ENCODE measurements at places on chromosomes 1 and 21. TPM values are rescaled to one million over a fixed set of nuclear protein-coding genes. Genes with fewer than 3 reads are reported as not detected.

Gene SPRR2F
- total RNA-seq: not detected

Gene SV2A
- total RNA-seq: 1.4 TPM

Gene VANGL2
- total RNA-seq: 5.8 TPM

Gene GALE
- total RNA-seq: 129 TPM

Gene PTPN7
- 4.7 TPM for total RNA-seq

Gene COL6A1
- 111 TPM for total RNA-seq

Gene SGIP1
- total RNA-seq: 1.0 TPM

Gene FMO1
- total RNA-seq: not detected

Gene NSL1
- 21.9 TPM for total RNA-seq

Gene MEGF6
- 8.2 TPM for total RNA-seq

Gene ITGB2
- total RNA-seq: 6.8 TPM

Gene CATSPERE
- total RNA-seq: 0.50 TPM

Gene SPRR1B
- not detected for total RNA-seq

Gene CTSS
- 576 TPM for total RNA-seq

Gene IGSF8
- total RNA-seq: 57.6 TPM

Gene IFNAR1
- 50.1 TPM for total RNA-seq

Gene LAMC2
- 55.0 TPM for total RNA-seq

DNA sequence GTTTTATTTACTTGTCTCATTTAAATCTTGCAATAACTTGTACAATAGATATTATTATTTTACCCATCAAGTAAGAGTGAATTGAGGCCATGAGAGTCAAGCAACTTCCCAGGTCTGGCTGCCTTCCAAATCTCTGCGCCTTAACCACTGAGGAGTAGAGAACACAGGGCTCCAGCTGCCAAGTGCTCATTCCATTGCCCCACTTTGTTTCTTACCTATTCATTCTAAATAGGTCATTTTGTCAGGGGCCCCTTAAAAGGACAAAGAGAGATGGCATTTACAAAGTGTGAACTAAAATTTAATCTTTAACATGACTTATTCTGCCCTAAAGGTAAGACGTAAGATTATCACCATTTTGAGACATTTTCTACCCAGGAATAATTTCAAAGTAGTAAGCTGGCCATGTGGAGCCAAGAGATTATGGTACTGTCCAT is 3.5 kb downstream of the PPP1R15B start:
- DNase-seq: peak; percentile 73

- no peak for DNase-seq
These were observed 185.0 kb downstream of the PCP4 start for GRCh38 chr21:40052276-40052675.

DNA sequence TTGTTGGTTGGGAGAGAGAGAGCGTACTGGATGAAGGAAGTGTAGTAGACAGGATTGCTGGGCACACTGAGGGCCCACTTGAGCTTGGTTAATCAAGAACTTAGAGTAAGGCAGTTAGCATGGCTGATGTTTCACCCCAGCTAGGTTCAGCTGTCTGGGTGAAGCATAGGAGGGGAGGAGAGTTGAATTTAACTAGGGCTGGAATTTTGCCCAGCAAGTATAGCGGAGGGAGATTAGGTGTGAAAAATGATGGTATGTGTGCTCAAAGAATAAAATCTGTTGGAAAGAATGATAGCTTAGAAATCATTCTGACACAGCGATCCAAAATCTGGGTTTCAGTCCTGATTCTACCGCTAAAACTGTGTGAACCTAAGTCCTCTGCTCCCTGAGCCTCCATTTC is 461.5 kb upstream of the PROX1 start:
- no peak for DNase-seq

- no peak for DNase-seq
These were observed 21.1 kb downstream of the PLA2G4A start for GRCh38 chr1:186849826-186850225.

GRCh38 chr1:5847013-5847659 is 145.1 kb downstream of the NPHP4 start:
- DNase-seq: no peak

DNA sequence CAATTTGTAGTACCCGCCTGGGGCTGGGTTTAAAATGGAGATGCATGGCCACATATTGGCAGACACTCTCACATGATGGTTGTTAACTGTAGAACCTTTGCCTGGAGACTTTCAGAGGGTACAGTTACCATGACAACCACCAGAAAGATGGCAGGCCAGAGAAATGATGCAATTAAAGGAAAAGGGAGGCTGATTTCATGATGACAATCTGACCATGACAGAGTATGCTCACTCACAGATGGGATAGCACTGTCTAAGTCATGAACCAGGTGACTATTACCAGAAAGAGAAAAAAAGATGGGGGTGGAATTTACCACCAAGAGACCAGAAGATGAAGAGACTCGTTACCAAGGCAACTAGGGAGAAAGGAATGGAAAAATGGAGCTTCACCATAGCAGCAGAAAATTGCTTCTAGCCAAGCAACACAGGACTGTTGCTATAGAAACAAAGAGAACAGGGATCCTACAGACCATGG is 3.5 kb upstream of the TRIT1 start:
- no peak for DNase-seq

DNA sequence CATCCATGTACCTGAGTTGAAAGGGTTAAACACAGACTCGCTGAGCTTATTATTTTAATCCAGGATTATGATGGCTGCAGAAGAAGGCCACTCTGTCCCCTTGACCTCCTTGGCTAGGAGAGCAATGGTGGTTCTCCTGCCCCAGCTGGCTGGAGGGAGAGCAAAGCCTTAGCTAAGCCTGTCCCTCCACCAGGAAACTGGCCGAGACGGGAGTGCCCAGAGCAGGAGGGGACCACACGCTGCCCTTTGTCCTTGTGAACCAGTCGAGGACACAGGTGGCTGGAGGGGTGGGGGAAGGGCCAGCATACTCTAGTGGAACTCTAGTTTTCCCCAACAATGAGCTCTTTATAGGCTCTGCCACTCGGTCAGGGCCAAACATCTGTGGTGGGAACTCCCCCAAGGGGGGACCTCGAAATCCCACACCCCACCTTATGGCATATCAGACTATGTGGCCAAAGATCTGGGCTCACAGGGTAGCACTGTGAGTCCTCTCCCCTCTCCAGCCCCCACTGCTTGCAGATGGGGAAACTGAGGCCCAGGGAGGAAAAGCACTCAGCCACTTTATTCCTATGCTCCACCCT is 12.9 kb downstream of the KIAA1614 start:
- DNase-seq: peak; percentile 27

GRCh38 chr1:56333461-56333860 is 245.9 kb downstream of the PLPP3 start:
- no peak for DNase-seq

- DNase-seq: no peak
These were observed 34.9 kb upstream of the TSNAX start for GRCh38 chr1:231493421-231494185.

DNA sequence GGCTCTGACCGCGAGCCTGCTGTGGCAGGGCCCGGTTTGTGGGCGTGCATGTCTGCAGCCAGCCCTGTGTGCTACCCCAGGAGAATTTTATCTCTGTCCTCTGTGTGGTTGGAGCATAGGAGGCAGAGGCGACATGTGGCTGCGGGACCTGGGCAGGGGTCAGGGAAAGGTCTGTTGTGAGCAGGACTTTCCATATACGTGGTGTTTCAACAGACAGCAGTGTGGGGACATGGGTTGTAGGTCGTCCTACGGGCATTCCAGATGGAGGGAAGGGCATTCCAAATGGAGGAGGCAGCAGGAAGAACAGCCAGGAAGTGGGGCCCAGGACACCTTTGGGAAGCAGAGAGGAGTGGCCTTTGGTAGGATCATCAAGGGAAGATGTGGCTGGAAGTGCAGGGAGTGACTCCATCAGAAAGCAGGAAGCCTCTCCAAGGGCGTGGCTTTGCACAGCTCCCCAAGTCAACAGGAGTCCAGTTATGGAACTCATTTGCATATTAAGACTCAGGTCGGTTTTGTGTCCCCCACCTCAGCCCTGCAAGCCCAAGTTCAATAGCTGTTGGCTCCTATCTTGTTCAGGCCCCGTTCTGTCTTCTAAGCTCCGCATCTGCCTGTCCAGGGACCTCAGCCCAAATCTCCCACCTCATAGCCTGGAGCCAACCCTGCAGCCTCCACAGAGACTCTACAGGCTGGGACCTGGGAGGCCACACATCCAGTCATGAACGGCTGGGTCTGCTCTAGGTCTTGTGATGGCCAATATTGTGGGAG is 309.1 kb downstream of the MATN1 start:
- DNase-seq: no peak

DNA sequence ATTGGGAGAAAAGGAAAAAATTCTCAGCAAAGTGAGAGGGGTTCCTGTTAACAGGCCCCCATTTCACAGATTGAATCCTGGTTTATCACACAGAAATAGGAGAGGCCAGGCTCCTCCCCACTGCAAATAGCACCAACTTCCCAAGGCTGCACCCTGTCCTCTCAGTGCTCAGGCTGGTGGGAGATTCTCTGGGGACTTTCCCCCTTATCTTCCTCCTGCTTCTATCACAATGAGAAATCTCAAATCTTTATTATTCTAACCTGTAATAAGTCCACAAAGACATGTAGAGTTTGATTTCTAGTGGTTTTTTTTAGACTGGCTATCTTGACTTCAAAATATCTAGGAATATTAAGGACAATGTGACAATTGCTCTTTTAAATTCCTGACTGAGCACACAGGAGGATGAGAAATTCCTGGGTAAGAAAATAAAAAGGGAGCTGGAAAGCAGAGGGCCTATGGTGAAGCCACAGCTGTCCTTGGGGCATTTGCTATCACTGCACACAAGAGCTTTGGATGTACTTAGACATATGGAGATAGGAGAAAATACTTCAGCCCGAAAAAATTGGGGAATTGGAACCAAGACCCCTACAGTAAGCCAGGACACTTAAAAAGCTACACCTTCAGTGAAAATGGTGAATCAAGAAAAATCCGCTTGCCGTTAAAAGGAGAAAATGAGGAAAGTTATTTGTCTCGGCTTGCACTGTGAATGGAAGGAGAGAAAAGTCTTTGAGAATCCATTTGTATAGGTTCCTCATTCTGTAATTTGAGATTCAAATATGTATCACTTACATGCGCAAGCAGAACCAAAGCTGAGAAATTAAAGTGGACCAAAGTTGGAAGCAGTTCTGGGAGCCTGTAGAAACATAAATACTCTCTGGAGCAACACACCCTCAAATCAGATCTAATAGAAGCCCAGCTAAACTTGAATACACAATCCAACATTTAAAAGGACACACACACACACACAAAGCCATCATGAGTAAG is 65.9 kb upstream of the C1orf105 start:
- DNase-seq: no peak

GRCh38 chr1:16122916-16123315 is 33.0 kb downstream of the EPHA2 start:
- DNase-seq: no peak

GRCh38 chr1:100506217-100506616 is 31.7 kb upstream of the GPR88 start:
- no peak for DNase-seq

DNA sequence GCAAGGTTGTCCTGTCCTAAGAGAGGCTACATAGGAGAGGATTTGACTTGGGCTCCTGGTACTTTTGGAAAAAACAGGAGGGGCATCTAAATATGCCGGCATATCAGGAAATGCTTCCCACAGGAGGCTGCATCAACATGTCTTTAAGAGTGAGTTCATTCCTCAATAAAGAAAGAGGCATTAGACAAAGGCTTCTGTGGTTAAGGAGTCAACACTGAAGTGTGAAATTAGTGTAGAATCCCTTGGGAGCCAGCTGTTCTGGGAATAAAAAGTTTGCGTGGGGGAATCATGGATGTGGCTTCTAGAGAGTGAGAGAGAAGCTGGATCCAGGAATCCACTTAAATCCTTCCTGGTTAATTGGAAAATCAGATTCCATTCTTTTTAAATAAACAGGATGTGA is 69.5 kb downstream of the DNM3 start:
- DNase-seq: no peak

GRCh38 chr1:216905781-216906180 is 182.6 kb upstream of the ESRRG start:
- no peak for DNase-seq

- DNase-seq: no peak
These were observed 76.2 kb downstream of the BRINP2 start for GRCh38 chr1:177246710-177247580.

- DNase-seq: no peak
These were observed 2.7 kb downstream of the PLXNA2 start for GRCh38 chr1:208241512-208241911.

GRCh38 chr1:204376465-204376864 is 16.7 kb upstream of the PLEKHA6 start:
- DNase-seq: no peak

DNA sequence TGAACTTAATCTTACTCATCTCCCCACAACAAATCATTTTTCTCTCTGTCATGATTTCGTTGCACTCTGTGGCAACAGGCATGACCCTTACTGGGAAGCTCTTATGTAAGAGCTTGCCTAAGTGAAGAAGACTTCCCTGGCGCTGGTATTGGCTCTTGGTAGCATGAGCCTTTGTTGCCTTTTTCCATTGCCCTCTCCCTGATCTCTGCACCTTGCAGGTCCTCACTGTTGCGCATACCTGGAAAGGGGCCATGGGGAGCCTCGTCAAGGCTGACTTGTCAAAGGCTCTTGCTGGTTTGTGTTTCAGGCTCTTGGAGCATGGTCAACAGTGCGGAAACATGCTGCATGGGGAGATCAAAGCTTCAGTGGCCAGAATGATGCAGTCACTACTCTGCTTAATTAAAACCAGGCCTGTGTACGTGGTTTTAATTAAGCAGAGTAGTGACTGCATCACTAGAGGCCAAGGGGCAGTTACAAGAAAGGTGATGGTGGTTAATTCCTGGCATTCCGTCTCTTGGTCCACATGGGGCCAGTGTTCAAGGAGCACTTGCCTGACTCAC is 141.3 kb downstream of the SPATA46 start:
- DNase-seq: no peak

GRCh38 chr1:2194319-2194897 is at the start of gene FAAP20:
FAAP20 (minus strand) TSS chr1:2194772; CDS start chr1:2194749, 23 bp downstream.
- DNase-seq: no peak

DNA sequence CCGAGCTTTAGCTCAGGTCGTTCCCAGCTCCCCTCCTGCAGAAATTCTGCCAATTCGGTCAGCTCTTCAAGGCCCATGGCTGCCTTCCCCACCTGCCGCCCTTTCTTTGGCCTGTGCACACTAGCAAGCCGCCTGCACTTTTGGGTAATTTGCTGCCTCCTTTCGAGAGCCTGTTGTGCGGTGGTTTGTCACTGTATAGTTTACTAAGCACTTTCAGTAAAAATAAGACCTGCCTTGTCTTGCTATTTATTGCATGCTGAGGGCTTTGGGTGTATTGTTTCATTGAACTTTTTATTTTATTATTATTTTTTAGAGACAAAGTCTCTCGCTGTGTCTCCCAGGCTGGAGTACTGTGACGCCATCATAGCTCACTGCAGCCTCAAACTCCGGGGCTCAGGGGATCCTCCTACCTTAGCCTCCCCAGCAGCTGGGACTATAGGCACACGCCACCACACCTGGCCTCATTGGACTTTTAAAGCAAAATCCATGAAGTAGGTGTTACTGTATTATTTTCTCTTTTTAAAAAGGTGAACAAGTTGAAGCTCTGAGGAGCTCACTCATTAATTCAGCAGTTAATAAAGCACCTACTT is 1.1 kb upstream of the FABP3 start:
- no peak for DNase-seq

GRCh38 chr1:82901118-82901517 is 1097.8 kb downstream of the TTLL7 start:
- DNase-seq: no peak
